ENCODE measurements at places on chromosomes 4 and X.

- no peak for DNase-seq
Measured at GRCh38 chr4:69689599-69689998, 36.6 kb upstream of the UGT2A1 start.

- no peak for DNase-seq
Measured at GRCh38 chr4:125082729-125083417, 231.9 kb upstream of the FAT4 start.

- no peak for DNase-seq
Measured at GRCh38 chrX:134459683-134460004, 321 bp upstream of the HPRT1 start.

- DNase-seq = no peak
Measured at GRCh38 chr4:7013175-7013574, 30.0 kb upstream of the TADA2B start.

DNA sequence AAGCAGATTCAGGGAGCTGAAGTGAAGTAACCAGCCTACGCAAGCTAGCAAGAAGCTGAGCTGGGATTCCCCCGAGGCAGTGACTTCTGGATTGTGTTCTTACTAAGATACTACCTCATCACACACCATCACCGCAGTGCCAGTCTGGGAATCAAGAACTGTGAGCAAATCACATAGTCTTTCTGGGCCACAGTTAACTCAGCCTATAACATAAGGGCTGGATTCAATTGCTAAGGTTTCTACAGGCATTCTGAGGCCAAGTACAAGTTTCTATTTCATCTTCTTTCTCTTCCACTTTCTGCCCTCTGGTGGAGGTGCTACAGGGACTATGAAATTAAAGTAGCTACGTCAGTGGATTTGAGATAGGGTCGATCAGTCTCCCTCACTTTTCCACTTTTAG, 1.4 kb upstream of the CORIN start:
- no peak for DNase-seq

- no peak for DNase-seq
Measured at GRCh38 chr4:32022071-32022470, 1301.9 kb downstream of the PCDH7 start.

GRCh38 chr4:184097241-184097605, 120.5 kb downstream of the ENPP6 start:
- DNase-seq = no peak

- no peak for DNase-seq
Measured at GRCh38 chrX:41026702-41027078, 58.6 kb upstream of the USP9X start.

DNA sequence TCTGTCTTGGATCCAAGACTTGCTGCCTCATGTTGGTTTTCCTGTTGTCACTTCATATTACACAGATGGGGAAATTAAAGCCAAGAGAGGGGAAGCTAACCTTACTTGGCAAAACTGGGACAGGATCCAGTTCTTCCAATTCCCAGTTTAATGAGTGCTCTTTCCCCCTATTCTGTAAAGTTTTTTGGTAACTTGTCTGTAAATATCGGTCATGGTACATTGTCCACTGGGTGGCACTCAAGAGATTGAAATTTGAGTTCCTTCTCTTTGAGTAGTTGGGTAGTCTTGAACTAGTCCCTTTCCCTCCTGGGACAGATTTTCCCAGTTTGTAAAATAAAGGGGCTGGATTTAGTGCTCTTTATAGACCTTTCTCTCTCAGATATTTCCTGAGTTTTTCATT, 12.4 kb upstream of the EOLA2 start:
- DNase-seq = no peak

DNA sequence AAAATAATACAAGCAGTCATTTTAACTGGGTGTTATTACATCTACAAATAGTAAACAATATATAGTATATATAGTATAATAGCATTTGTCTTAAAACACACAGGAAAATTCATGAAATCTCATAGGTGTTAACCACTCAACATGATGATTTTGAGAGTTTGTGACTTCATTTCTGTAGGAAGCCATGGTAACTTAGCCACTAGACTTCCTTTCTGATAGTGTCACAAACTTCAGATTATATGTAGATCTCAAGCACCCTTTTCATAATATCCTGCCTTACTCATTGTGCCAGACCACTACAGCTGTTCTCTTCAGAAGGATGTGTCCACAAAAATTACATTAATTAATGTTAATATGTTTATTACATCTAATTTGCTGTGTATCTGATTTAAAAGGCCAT, 1250.6 kb downstream of the ADGRL3 start:
- DNase-seq = no peak

GRCh38 chr4:159398236-159398638, 295.4 kb downstream of the RAPGEF2 start:
- DNase-seq = no peak

GRCh38 chrX:134533952-134534351, 74.0 kb downstream of the HPRT1 start:
- no peak for DNase-seq

GRCh38 chr4:155060419-155060818, 148.0 kb upstream of the NPY2R start:
- DNase-seq = no peak

GRCh38 chrX:118577041-118577440, 81.4 kb downstream of the DOCK11 start:
- no peak for DNase-seq

- DNase-seq = no peak
Measured at GRCh38 chr4:87079967-87080366, 140.5 kb downstream of the KLHL8 start.

- no peak for DNase-seq
Measured at GRCh38 chr4:59748433-59748832, 1451.7 kb upstream of the ADGRL3 start.

- DNase-seq = no peak
Measured at GRCh38 chrX:26822448-26822847, 606.5 kb downstream of the MAGEB5 start.

DNA sequence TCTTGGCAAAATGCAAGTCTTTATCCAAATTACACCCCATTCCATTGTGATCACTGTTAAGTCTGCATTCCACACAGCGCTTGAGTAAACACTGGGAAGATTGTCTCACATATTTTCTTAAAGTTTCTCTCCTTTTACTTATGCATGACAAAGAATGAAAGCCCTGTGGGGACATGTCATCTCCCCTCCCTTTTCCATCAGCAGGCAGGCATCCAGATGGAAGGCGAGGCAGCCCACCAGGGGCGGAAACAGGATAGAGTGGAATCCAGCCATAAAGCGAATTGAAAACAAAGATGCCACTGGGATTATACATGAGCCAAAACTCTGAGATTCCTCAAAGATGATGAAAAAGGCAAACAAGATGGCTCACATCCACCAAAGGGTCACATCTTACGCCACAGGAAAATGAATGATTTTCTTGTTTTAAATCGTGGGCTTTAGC, 78.2 kb downstream of the AFAP1 start:
- no peak for DNase-seq

GRCh38 chr4:103207673-103208072, 9.5 kb upstream of the CENPE start:
- no peak for DNase-seq

DNA sequence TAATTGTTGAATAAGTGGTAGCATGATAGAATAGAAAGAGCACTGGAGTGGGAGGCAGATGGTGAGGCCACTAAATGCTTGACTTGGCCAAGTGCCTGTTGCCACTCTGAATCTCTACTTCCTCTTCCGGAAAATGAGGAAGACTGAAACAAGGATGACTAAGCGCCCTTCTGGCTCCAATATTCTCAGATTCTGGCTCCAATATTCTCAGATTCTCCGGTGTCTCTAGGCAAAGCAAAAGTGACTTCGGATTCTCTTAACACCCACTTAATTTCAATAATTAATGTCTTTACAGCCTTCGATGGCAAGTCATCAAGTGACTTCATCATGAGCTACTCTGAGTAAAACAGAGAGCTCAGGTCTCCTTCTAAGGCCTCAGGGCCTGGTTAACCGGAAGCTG, 402.2 kb upstream of the FGF13 start:
- DNase-seq = no peak

- DNase-seq = no peak
Measured at GRCh38 chr4:150078579-150079080, 385 bp downstream of the DCLK2 start.

DNA sequence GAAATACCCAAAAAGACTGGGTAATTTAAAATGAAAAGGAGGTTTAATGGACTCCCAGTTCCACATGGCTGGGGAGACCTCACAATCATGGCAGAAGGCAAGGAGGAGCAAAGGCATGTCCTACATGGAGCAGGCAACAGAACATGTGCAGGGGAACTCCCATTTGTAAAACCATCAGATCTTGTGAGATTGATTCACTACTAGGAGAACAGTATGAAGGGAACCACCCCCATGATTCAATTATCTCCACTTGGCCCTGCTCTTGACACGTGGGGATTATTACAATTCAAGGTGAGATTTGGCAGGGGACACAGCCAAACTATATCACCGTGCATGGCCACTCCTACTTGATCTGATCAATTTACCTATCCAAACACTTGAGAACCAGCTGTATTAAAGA, 131.5 kb upstream of the LDB2 start:
- DNase-seq = no peak

DNA sequence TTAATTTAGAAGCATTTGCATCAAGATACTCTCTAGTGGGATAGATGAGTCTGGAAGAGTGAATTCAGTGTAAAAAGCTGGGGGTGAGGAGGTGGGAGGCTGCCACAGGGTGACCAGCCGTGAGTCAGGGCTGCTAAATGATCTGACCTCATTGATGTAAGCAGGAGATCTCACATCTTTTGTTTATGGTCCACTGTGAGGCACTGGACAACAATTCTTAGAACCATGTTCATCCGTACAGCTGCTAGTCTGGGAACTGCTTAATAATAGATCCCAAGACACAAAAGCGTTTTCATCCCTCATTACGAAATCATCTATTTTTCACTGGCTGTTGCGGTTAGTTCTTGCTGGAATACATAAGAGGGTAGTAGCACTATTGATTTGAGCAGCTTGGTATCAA, 14.1 kb downstream of the KLF3 start:
- DNase-seq = no peak

DNA sequence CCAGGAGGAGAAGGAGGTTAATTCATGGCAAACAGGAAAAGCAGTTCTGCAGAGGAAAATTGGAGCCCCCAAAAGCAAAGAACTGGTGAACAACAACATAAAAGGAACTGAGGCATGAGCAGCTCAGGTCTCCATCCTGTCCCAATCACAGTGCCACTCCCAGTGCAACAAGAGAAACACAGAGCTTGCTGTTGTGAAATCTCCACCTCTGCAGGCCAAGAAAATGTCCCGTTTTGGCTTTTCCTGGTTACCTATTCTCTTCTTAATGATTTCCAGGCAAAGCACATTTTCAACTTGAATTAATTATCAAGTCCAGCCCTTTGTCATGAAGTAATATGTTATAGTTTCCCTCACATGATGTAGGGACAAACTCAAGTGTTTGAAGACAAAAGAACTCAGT, 778 bp downstream of the C1QTNF7 start:
- DNase-seq = no peak

- DNase-seq = no peak
Measured at GRCh38 chr4:25258980-25259578, 25.2 kb downstream of the PI4K2B start.

- DNase-seq = no peak
Measured at GRCh38 chr4:155811083-155811482, 52.3 kb downstream of the GUCY1B1 start.

GRCh38 chr4:529563-529962, 30.6 kb downstream of the PIGG start:
- no peak for DNase-seq

- DNase-seq = peak; percentile 30
Measured at GRCh38 chr4:20544645-20545044, 155.6 kb upstream of the PACRGL start.

DNA sequence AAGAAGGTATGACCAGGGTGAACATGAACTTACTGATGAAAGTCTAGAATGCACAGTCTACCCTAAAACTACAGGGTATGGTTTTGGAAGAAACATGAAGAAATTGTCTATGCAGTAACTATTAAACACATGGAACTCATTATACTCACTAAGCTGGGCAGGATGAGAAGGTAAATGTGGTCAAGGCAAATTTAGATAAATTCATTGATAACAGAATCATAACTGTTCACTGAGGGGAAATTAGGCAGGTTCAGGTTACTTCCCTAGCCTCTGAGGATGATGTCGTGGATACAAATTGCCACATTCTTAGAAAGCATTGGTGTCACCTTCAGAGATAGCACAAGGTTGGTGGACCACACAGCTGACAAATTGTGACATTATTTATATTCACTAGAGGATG, 40.4 kb upstream of the MID1IP1 start:
- DNase-seq = no peak

DNA sequence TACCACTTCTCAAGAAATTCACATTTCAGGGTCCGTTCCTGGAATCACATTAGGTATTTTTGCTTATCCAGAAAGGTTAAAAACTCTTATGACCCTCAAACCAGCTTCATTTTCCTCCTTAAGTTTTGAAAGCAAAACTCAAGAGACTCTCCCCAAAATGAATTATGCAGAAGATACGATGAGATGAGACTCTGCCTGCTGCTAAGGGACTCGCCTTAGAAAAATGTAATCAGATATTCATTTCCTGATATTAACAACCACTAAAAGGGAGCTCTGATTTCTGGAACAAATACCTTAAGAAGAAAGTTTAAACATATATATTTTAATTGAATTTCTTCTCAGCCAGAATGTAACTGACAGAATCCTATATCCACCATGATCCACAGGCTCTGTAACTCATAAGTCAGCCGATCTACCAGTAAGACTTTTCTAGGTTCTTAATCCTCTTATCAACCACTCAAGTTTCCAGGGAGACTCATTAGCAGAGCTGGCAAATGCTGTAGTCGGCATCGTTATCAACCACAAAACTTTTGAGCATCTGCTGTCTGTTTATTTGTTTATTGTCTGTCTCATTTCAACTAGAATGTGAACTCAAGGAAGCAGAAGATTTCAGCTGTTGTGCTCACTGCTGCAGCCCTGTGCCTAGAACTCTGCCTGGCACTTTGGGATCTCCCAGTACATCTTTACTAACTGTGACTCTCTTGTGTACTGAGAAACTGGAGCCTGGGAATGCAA, 112.5 kb downstream of the LDB2 start:
- peak; percentile 72 for DNase-seq

GRCh38 chr4:105277702-105278101, 131.0 kb downstream of the TET2 start:
- peak; percentile 44 for DNase-seq

- no peak for DNase-seq
Measured at GRCh38 chrX:11406109-11406765, 113.0 kb downstream of the AMELX start.

GRCh38 chr4:154086247-154086646, 297.4 kb upstream of the SFRP2 start:
- no peak for DNase-seq

- no peak for DNase-seq
Measured at GRCh38 chr4:174928575-174929253, 10.6 kb downstream of the ADAM29 start.

- no peak for DNase-seq
Measured at GRCh38 chr4:159705334-159705733, 602.5 kb downstream of the RAPGEF2 start.

DNA sequence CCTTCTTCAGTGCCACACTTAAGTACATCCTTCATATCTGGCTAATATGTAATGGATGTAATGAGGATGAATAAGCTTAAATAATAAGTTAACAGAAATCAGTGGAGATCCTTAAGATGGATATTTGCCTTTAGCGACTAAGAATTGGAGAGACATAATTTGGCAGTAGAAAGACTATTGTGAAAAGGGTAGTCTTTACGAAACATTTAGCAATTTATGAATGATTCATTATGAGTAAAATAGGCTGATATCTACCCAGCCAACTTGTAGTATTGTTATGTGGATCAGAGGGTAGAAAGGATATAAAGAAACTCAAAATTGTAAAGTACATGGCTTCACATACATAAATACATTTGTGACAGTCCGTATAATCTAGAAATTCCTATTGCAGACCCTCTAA, 2371.8 kb downstream of the PCDH7 start:
- no peak for DNase-seq
